ENCODE measurements at places on chromosomes 7 and 10.

GRCh38 chr10:107496594-107496993 is 332.1 kb upstream of the SORCS1 start:
- no peak for DNase-seq

DNA sequence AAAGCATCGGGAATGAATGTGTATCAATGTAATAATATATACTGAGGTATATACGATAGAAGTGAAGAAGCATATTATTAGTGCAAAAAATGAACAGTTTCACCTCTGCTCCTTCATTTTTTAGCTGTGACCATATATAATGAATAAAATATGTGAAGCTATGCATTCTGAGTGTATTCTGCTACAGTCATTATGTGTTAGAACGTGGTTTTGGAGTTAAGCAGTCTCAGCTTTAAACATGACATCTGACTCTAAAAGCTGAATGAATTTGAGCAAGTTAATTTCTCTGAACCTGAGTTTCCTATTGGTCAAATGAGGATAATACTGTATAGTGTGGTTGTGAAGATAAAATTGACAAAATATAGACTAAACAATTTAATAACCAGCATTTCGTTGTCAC is 358.1 kb downstream of the SUGCT start:
- DNase-seq, result no peak

GRCh38 chr10:3850999-3851937 is 66.3 kb upstream of the KLF6 start:
- DNase-seq, result no peak

DNA sequence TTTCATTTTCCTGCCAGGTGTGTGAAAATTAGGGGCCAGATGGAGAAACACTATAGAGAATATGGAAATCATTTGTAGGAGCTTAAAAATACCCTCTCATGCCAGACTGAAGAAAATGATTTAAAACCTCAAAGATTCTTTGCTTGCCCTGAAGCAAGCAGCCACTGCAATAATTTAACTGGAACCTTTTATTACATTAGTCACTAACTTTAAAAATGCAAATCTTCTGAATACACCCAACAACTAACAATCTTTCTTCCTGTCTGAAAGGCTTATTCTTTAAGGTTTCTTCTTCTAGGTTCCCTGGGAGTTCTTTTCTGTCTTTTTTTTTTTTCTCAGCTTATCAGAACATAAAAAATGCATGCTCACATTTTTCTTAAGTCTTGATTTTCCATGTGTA is 238.5 kb upstream of the KMT2E start:
- DNase-seq, result no peak

DNA sequence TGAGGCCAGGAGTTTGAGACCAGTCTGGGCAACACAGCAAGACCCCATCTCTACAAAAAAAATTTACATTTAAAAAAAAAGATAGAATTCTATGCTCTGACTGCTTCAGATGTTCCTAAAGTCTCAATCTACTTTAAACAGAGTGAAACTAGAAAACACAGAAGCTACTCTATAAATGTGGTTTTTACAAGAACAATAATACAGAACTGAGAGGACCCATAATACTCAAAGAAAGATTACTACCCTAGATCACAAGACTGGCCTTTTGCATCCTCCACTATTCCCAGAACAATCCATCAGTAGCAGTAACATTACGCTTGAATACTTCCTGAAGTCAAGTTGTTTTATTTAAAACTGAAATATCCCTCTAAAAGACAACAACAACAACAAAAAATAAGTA is 119.4 kb downstream of the ZFAND4 start:
- no peak for DNase-seq

GRCh38 chr7:57398548-57398947 is 51.4 kb upstream of the ZNF716 start:
- DNase-seq, result no peak

GRCh38 chr7:46201961-46202360 is 280.9 kb upstream of the IGFBP3 start:
- no peak for DNase-seq

DNA sequence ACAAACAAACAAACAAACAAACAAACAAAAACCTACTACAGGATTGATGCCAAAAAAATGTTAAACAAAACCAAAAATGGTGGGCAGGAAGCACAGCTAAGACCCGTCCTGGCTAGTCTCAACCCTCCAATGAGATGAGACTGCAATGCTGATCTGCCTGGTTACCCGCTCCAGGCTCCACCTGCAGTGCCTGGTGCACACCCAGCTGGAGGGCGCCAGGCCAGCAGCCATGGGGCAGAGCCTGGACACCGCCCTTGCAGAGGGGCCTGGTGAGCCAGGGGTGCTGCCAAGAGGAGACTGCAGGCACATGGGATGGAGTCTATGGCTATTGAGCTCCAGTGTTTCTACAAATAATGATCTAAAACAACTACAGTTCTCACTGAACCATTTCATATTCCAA is 107.0 kb downstream of the LARP4B start:
- no peak for DNase-seq

GRCh38 chr7:24478137-24478655 is 95.1 kb upstream of the PALS2 start:
- no peak for DNase-seq

GRCh38 chr10:11638055-11638698 is 26.7 kb upstream of the USP6NL start:
- no peak for DNase-seq

DNA sequence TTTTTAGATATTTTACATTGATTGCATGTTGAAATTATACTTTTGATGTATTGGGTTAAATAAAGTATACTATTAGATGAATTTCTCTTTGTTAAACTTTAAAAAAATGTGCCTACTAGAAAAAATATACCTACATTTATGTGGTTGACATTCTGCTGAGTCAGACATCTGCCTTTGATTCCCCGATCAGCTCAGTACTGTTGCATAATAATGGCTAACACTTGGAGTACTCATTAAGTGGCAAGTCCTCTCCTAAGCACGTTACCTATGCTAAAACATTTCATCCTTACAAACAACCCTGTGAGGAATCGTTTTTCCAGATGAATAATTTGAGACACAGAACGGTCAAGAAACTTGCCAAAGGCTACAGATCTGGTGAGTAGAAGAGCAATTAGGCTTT is 14.0 kb upstream of the SEM1 start:
- no peak for DNase-seq

DNA sequence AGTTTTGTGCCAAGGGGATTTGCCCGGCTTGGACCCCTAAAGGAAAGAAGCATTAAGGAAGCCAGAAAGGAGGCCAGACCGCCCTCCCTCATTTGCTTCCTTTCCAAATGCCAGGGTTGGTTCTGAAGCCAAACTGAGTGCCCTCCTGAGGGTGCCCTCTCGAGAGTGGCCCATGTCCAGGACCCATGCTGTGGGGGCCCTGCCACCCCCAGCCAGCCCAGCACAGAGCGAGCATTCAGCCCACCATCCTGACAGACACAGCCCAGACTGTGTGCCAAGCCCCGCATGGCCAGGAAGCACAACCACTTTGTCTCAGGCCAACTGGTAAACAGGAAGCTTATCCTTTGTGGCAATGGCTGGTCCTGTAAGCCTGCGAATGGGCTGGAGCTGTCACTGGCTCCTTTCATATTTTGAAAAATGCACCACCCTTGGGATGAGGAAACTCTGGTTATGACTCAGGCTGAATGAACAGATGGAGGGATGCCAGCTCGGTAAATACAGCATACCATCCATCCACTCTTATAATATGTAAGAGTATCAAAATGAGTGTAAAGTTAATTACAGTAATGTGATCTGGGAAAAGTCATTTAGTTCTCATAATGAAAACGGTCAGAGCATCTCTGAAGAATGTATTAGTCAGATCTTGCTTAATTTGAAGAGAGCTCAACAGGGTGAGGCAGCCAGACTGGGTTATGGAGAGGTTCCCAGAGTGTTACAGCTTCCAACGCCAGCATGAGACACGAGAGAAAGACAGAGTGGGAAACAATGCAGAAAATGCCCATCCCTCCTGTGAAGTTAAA is 65.0 kb downstream of the STK17A start:
- DNase-seq, result no peak

- DNase-seq, result no peak
Measured at GRCh38 chr10:128867210-128867609, 599.8 kb upstream of the MGMT start.

- no peak for DNase-seq
Measured at GRCh38 chr10:133101416-133101810, 13.7 kb downstream of the ADGRA1 start.

DNA sequence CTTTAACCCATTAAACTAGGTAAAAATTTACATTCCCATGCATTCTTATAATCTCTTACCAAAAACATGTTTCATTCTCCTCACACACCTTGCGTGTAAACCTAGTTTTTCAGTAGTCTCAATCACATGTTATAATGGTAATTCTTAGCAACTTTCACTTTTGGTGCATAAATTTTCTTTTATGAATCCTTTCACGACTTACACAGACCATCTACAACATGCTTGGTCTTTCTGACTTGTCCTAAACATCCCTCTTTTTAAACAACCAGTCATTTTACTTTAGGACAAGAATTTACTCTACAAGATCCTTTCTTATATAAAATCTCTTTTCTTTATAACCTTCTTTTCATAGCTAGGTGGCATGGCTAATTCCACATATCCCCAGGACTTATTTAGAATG is 25.8 kb downstream of the FBXL13 start:
- no peak for DNase-seq

DNA sequence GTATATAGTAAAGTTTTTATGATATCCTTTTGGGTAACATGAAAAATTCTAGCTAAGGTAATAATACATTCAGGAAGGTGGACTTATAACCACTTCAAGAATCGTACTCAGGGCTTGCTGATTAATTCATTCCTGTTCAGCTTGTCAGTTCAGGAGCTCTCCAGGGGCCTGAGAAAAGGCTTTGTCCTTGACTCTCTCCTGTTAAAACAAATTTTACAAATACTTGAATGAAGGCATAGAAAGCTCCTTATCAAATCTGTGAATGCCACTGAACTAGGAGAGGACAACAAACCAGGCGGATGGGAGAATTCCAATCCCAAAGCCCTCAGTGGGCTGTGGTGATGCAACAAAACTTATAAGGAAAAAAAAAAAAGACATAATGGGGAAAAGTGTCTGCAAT is 354.5 kb upstream of the ZMIZ1 start:
- DNase-seq, result no peak

DNA sequence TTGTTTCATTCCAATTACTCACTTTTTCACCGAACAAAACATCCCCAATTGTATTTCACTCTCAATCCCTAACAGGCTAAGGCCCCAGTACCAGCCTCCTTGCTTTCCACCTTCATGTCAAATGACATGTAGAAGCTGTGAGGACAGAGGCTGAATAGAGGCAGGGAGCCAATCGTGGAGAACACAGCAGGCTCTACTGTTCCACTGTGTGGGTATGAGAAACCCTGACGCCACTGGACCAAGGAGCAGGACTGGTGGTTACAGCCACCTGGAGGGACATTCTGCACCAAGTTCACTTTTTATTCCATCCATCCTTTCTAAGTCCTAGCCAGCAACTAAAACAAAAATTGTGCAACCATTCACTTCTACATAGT is 502.8 kb downstream of the SORCS1 start:
- DNase-seq, result no peak

DNA sequence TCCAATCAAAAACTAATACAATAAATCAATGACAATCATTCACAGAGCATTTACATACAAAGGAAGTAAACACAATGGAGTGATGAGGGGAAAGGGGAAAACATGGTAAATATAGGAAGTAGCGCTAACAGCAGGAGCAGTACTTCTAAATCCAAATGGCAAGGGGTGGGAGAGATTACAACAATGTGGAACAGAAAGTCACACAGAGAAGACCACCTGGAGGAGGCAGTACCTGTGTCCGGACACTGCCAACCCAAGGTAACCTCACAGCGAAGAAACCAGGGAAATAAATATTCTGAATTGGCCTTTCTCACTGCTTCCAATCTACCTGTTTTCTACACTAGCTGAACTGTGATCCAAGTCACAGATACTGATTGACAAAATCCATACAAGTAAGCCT is 58.2 kb downstream of the ABI1 start:
- DNase-seq, result no peak

GRCh38 chr7:30950197-30950596 is 13.6 kb upstream of the GHRHR start:
- DNase-seq, result no peak

DNA sequence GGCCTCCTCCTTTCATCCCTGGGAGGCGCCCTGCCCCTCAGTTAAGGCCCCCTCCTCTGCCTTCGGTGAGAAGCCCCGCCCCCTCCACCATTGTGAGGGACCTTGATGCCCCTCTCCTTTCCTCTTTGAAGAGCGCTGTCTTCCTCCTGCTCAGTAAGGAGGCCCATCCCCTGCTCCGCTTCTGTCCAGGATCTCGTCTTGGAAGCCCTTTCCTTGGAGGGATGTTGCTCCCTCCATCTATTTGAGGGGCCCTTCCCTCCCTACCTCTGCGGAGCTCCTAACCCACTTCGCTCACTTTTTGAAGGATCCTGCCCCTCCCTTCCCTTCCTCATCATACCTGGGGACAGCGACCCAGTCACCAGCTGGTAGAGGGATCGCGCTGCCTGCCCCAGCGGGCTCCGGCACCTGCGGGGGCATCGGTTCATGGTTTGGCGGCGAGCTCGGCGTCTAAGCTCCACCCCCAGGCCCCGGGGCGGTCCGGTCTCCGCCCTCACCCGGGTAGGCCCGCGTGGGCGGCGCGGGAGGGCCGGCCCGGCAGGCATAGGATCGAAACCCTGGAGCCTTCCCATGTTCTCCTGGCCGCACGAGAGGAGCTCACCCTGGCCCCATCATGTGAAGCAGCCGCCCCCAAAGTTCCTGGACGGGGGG is 4.1 kb downstream of the KCNIP2 start:
- peak; percentile 54 for DNase-seq
